ENCODE measurements at places on chromosomes 6 and 20.

DNA sequence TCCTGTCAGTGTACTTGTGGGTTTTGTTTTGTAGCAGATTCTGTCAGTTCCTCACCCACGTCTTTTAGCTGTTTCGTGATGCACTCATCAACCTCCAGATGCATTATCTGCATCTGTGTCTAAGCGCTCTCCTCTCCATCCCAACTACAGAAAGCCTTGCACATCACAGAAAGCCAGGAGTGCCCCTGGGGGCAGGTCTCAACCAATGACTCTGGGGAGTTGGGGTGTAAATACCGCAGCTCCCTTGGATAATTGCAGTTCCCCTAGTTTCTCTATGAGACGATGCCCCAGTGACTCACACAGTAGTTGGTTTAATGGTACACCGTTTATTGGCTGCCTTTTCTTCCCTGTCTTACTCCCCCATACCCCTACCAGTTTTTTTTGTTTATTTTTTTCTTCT is 158.1 kb downstream of the SOX4 start:
- no peak overlapping the region for H3K27ac ChIP-seq
- no peak overlapping the region for H3K4me3 ChIP-seq
- no peaks in the 10 kb centered on the region for H3K27me3 ChIP-seq
- H3K36me3 ChIP-seq: no peaks in the 10 kb centered on the region

- no peaks in the 10 kb centered on the region for H3K27me3 ChIP-seq
- H3K4me1 ChIP-seq: no peaks in the 10 kb centered on the region
- no peak for DNase-seq
- no peak overlapping the region for H3K4me3 ChIP-seq
Measured at GRCh38 chr6:39189131-39189530, 40.1 kb downstream of the KCNK5 start.

DNA sequence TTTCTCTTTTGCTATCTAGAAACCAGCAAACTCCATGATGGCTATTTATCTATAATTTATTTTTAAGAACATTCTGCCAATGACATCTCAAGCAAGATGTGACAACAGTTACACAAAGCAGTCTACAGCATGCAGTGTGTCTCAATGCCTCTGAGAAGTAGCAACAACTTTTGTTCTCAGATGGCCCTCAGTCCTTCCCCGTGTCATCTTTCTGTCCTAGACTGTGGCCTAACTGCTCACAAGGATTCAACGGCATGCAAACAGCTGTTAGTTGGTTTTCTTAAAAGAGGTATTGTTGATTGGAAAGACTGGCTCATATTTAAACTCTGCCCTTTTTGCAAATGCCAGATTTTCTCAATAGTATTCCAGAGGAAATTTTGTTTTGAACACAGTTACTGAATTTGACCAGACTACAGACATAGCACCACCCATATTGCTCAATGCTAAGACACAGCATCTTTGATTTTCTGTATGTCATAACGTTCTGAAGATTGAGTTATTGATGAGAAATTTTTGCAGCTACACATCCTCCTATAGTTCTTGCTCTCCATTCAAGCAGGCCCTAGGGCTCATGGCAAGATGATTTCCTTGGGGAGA is 26.1 kb upstream of the F13A1 start:
- H3K36me3 ChIP-seq: no peaks in the 10 kb centered on the region
- H3K4me1 ChIP-seq: no peaks in the 10 kb centered on the region
- H3K4me3 ChIP-seq: no peak overlapping the region
- no peak for DNase-seq

- H3K4me1 ChIP-seq: peaks cover 65% of the 10 kb centered on the region
- peak overlapping the region; percentile 13 for H3K4me3 ChIP-seq
- no peak overlapping the region for H3K27ac ChIP-seq
- no peak for DNase-seq
- H3K36me3 ChIP-seq: no peaks in the 10 kb centered on the region
- no peaks in the 10 kb centered on the region for H3K27me3 ChIP-seq
Measured at GRCh38 chr6:134247844-134248580, 69.9 kb downstream of the SGK1 start.

GRCh38 chr6:15483060-15483459 is 179.8 kb downstream of the DTNBP1 start:
- DNase-seq: no peak
- no peaks in the 10 kb centered on the region for H3K27me3 ChIP-seq
- no peaks in the 10 kb centered on the region for H3K4me1 ChIP-seq
- peaks cover 5% of the 10 kb centered on the region for H3K36me3 ChIP-seq

DNA sequence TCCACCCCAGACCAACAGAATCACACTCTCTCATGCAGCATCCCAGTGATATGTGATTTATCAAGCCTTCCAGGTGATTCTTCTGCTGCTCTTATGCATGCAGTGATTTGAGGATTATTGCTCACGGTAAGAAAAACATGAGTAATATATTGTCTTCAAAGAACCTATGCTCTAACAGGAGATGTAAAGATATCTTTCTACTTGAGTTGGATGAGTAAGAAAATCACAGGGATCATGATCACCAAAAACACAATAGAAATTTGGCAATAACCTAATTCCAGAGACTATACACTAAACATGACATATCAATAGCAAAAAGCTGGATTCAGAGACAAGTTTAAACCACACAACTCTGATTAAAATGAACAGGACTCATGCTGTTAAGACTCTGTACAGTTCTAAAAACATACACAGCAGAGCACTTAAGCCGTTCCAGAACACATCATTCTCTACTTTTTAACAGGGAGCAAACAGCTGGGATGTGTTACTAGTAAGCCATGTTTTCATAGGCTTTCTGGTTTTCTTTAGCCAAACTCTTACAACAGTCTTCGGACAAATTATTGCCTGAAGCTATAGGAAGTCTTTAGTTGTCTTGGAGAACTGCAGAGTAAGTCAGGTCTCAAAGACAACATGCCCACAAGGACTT is 568.6 kb downstream of the HAO1 start:
- no peak overlapping the region for H3K4me3 ChIP-seq
- no peak for DNase-seq
- H3K4me1 ChIP-seq: no peaks in the 10 kb centered on the region
- H3K36me3 ChIP-seq: no peaks in the 10 kb centered on the region
- no peaks in the 10 kb centered on the region for H3K27me3 ChIP-seq

DNA sequence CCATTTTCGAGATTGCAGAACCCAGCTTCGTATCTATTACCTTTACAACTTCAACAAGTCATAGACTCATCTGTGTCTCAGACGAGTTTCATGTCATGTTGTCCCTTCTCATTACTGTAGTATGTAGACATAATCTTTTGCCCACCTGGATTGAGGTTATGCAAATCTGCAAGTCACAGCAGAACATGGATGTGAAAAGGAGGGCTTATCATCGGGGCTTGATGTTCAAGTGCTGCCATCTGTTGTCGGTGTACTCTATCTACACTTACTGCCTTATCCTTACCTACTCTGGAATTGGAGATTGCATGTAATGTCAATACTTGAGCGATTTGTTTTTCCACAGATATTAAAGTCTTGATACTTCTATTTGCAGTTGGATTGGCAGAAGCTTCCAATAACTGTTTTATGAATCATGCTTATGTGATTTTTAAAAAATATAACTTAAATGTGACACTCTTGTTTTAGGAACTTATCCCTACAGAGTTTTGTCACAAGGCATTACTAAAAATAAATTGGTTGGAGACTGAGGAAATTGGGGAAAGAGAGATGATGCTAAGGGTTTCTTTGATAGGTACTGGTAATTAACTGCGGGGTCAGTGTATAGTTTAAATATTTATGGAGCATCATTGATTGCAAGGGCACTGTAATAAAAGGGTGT is 3.0 kb upstream of the GOPC start:
- H3K4me1 ChIP-seq: peaks cover 13% of the 10 kb centered on the region
- no peaks in the 10 kb centered on the region for H3K27me3 ChIP-seq
- DNase-seq: peak; percentile 67
- H3K4me3 ChIP-seq: no peak overlapping the region
- H3K27ac ChIP-seq: no peak overlapping the region

DNA sequence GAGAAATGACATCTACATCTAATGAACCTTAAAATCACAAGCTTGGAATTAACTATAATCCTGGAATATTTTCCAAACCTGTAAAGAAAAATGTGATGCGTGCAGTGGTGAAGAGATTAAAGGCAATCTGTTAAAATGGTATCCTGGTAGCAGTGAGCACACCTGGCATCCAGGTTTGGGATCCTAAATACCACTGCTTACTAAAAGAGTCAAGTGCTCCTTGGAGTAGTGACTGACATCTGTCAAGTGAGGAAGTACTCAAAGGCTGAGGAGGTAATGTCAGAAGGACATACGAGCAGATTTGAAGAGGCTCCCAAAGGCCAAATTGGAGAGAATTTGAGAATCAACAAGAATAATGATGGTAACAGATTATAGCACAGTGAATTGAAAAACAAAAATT is 32.8 kb downstream of the PCMT1 start:
- H3K4me1 ChIP-seq: no peaks in the 10 kb centered on the region
- H3K36me3 ChIP-seq: peaks cover 3% of the 10 kb centered on the region
- no peaks in the 10 kb centered on the region for H3K27me3 ChIP-seq
- no peak overlapping the region for H3K4me3 ChIP-seq
- no peak overlapping the region for H3K27ac ChIP-seq

GRCh38 chr20:9453201-9453600 is 61.2 kb upstream of the LAMP5 start:
- no peak overlapping the region for H3K27ac ChIP-seq
- no peak for DNase-seq
- H3K4me1 ChIP-seq: no peaks in the 10 kb centered on the region

GRCh38 chr6:160427312-160428068 is 79.3 kb downstream of the SLC22A3 start:
- H3K36me3 ChIP-seq: no peaks in the 10 kb centered on the region
- H3K4me3 ChIP-seq: no peak overlapping the region
- H3K27me3 ChIP-seq: peaks cover 5% of the 10 kb centered on the region
- DNase-seq: no peak

GRCh38 chr20:39853636-39854035 is 835.4 kb downstream of the MAFB start:
- no peak for DNase-seq
- H3K27me3 ChIP-seq: no peaks in the 10 kb centered on the region
- H3K4me1 ChIP-seq: no peaks in the 10 kb centered on the region

DNA sequence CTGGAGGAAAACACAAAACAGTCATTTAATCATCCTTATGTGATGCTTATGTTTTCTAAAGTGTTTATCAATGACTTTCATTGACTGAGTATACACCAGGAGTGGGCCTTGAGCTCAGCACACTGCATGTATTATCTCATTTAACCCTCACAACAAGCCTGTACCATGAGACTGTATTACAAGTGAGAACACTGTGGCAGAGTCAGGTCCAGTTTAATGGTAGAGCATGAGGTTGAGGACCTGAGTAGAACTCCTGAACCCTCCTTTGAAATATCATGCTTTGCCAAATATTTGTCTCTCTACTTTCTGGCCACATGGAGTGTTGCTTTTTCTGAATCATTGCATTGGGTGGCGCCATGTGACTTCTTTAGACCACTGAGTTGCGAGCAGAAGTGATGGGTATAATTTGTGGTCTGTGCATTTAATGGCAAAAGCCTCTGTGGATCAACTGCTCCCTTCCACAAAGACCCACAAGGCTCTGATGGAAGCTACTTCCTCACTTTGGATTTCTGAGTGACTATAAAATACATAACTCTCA is 65.0 kb upstream of the SIRPG start:
- H3K27me3 ChIP-seq: no peaks in the 10 kb centered on the region
- no peak overlapping the region for H3K27ac ChIP-seq
- no peak overlapping the region for H3K4me3 ChIP-seq
- H3K4me1 ChIP-seq: no peaks in the 10 kb centered on the region

DNA sequence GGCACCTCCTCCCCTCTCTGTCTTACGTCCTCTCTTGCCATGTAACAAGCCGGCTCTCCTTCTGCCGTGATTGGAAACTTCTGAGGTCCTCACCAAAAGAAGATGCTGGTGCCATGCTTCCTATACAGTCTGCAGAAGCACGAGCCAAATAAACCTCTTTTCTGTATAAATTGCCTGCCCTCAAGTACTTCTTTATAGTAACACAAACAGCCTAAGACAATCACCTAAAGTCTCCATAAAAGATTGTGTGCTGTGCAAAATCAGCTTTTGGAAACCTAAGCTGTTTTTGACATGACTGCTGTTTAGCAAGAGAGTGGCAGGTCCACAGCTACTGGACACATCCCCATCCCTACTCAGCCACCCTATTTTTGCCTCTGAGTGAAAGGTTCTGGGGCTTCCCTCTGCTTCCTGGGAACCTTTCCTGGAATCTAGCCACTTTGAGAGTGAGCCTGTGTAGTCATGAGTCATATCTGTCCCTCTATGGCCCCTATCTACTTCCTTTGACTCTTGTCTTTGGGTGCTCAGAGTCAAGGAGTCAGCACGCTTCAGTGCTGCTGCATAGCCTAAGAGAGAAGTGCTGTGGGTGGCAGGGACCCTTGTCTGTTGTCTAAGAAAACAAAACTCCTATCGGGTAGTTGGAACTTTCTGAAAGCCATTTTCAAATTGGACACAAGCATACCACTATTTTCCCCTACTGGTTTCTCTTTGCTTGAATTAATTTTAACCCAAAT is 110.0 kb downstream of the PPP1R14C start:
- H3K27ac ChIP-seq: no peak overlapping the region
- DNase-seq: no peak
- H3K36me3 ChIP-seq: no peaks in the 10 kb centered on the region
- H3K27me3 ChIP-seq: no peaks in the 10 kb centered on the region
- H3K4me1 ChIP-seq: no peaks in the 10 kb centered on the region

DNA sequence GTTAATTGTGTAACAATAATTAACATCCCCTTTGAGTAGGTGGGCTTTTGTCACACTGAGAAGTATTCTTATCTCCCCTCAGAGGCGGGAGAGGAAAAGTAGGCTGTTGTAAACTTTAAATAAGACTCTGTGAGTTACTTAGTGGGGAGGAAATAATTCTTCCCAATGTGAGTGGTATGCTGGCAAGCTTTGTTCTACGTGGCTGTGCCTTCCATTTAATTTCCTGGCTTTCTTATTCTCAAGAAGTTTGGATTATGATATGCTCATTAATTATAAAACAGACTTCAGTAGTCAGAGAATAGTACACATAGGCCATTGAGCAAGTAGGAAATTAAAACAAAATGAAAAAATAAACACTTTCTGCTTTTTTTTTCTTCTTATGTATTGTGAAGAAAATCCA is 19.1 kb downstream of the ADGRB3 start:
- peak overlapping the region; percentile 40 for H3K27ac ChIP-seq
- H3K27me3 ChIP-seq: no peaks in the 10 kb centered on the region
- no peaks in the 10 kb centered on the region for H3K36me3 ChIP-seq
- no peak for DNase-seq

GRCh38 chr6:26431258-26432172 is 8.8 kb upstream of the BTN3A3 start:
- no peaks in the 10 kb centered on the region for H3K4me1 ChIP-seq
- no peak for DNase-seq
- no peaks in the 10 kb centered on the region for H3K36me3 ChIP-seq
- H3K27ac ChIP-seq: no peak overlapping the region

GRCh38 chr20:39890697-39891096 is 798.3 kb downstream of the MAFB start:
- no peak overlapping the region for H3K27ac ChIP-seq
- no peaks in the 10 kb centered on the region for H3K27me3 ChIP-seq
- H3K36me3 ChIP-seq: no peaks in the 10 kb centered on the region

GRCh38 chr6:144896871-144897270 is 611.7 kb downstream of the UTRN start:
- H3K27me3 ChIP-seq: no peaks in the 10 kb centered on the region
- DNase-seq: no peak
- no peaks in the 10 kb centered on the region for H3K4me1 ChIP-seq
- H3K27ac ChIP-seq: no peak overlapping the region

Measured in CD8-positive, alpha-beta memory T cell (primary cell).